Activated CD8-positive, alpha-beta memory T cell treated with anti-CD3 and anti-CD28 coated beads for 4 hours (primary cell): ENCODE measurements at places on chromosomes 4 and X.

DNA sequence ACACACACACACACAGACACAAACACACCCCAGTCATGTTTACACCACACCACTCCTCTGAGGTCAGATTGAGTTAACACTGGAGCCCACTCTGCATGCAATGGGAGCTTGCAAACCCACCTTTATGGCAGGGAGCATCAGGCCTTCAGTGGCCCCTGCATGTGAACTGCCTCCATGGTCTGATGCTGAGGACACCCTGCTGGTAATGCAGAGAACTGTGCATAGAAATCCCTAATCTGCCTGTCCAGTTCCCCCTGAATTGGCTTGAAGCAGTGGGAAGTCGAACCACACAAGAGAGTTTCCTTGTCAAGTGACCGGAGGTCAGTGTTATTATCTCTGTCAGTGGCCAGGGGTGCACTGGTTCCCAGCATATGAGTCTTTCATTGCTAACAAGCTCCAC is 59.8 kb downstream of the ANOS1 start:
- no peak for DNase-seq

- no peak for DNase-seq
These were observed 43.3 kb downstream of the SHROOM4 start for GRCh38 chrX:50770702-50771101.

DNA sequence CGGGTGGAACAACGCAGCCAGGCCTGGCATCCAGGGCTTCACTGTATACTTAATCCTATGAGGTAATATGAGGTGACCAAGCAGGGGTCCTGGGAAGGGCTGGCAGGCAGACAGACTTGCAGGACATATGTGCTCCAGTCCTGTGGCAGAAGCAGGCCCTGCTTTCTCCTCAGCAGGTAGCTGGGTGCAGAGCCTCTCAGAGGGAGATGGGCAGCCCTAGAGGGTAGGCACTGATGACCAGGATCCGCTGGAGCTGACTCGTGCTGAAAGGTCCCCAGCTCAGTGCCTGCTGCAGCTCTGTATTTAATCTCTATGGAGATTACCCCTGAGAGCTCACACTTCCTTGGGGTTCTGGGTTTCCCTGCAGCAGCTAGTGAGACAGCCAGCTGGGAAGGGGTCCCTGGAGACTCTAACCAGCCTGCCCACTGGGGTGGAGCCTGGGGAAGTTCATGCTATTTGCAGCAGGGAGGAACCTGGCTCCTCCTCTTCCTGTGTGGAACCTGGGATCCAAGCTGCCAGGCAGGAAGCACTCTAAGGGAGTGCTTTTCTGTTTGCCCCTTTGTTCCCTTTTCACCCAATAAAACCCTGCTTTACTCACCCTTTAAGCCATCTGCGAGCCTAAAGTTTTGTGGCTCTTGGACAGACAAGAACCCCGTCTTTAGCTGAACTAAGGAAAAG is 339.2 kb downstream of the DCAF12L2 start:
- DNase-seq, result no peak

- no peak for DNase-seq
These were observed 42.0 kb downstream of the MAP7D3 start for GRCh38 chrX:136209016-136209738.

GRCh38 chr4:102759831-102760644 is 730 bp downstream of the MANBA start:
- DNase-seq, result no peak

- no peak for DNase-seq
These were observed 2.9 kb upstream of the LONRF3 start for GRCh38 chrX:118971552-118971951.

DNA sequence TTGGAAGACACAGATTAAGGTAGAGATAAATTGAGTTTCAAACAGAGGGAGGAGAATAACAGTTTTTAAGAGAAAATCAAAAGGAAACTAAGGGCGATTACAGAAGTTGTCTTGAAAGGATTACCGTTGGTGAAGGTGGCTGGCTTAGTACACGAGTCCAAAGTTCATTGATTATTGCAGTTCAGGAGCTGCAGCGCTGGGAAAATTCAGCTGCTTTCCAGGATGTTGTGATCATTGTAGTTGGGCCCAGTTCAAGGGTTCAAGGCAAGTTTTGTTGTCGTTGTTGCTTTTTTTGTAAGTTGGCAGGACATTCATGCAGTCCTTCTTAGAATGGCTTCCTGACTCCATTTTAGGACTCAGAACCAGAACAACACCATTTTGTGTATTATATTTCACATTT is 461.7 kb downstream of the RAPGEF2 start:
- DNase-seq, result no peak

- DNase-seq, result no peak
These were observed 7.3 kb upstream of the MXD4 start for GRCh38 chr4:2269206-2269531.

DNA sequence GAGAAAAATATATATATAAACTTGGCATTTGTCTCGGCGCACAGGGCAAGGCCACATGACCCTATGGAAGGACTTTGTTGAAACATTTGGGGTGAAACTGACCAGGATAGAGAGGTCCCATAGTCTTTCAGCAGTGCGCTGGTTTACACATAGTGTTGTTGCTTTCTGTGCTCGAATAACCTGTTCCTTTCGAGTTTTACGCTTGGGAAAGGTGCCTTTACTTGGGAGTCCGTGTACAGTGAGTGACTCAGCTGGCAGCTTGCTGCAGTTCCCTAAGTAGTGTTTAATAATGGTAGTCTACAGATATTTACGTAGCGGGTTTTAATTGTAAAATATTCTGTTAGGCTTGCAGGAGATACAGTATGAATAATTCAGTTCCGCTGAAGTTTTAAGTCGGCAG is 578 bp downstream of the APOOL start:
- DNase-seq, result no peak

GRCh38 chr4:43990551-43990950 is 458.1 kb downstream of the KCTD8 start:
- DNase-seq, result no peak

- DNase-seq, result no peak
These were observed 173.3 kb upstream of the S100G start for GRCh38 chrX:16476692-16477091.

DNA sequence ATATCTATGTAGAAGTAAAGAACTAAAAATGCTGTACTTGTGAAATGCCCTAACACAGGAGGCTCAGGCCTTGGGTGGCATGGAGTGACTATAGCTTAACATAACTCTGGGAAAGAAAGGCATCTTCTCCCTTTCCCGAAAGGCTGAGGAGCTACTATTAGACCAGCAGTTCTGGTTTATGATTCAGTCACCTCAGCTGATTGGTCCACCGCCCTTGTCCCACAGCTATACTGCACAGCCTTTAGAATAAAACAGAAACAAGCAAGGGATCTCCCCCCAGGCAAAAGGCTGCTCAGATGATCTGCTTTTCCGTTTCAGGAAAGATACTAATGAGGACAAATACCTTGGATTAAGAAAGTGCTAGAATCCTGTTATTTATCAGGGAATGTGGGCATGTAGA is 171.3 kb downstream of the SNCA start:
- DNase-seq, result no peak

GRCh38 chrX:45142185-45142584 is 58.5 kb downstream of the DIPK2B start:
- no peak for DNase-seq

- DNase-seq, result no peak
These were observed 37.6 kb downstream of the UBQLN2 start for GRCh38 chrX:56600987-56601386.

- no peak for DNase-seq
These were observed 9.2 kb upstream of the TREX2 start for GRCh38 chrX:153454901-153455550.

GRCh38 chr4:53974561-53974960 is 89.8 kb downstream of the CHIC2 start:
- DNase-seq, result no peak

DNA sequence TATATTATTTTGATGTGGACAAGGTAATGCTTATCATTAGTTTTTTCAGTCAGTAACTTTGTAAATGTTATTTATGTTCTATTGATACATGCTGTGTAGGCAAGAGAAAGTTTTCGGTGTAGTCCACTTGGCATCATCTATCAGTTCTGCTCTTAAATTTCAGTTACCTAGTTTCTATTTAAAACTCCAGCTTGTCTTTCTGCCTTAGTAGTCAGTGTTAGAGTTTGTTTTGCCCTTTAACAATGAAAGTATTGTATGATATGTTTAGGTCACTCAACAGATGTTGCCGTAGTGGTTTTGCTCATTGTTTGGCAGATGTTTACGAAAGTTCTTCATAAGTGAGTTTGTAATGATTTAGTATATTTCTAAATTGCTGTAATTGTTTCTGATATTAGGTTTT is 34.9 kb upstream of the FHDC1 start:
- DNase-seq, result no peak

DNA sequence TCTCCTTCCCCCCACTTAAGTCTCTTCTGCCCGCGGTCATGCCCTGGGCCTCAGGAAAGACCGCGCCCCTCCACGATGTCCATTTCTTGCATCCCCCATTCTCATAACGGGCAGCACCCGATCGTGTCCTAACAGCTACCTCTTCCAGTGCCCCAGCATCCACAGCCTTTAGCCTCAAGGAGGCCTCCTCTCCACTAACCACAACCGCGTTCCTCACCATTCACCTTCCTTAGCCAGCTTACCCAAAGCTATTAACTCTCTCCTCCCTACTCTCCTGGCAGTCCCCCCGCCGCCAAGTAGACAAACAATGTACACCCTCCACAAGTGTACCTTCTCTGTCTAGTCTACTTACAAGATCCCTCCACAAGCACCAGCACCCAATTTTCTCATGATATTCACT is 58.6 kb upstream of the PAGE5 start:
- DNase-seq, result no peak

DNA sequence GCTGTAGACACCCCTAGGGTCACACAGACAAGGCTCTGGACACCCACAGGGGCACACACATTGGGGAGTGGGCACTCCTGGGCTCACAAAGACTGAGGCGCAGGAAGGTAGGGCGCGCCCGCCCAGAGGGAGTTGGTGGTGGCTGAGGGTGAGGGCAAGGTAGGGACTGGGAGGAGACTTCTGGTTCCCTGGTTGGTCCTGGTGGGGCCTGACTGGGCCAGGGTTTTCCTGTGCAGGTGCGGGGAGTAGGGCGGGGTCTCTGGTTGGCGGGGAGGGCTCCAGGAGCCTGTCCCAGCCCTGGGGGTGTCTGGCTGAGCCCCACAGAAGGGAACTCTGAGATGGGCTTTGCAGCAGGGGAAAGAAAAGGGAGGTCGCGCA is 6.7 kb upstream of the WAS start:
- no peak for DNase-seq

DNA sequence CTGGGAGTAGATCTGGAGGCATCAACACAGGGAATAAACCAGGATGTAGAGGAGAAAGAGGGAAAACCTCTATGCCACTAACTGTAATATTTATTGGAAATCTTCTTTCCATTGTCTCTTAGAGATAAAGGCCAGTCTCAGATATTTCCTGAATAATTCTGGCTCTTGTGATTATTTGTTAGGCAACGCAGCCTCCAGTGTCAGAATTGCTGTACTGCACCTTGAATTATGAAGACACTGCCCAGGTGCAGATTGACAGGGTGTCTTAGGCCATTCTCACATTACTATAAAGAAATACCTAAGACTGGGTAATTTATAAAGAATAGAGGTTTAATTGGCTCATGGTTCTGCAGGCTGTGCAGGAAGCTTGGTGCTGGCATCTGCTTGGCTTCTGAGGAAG is 100.7 kb upstream of the ZDHHC15 start:
- DNase-seq, result no peak

DNA sequence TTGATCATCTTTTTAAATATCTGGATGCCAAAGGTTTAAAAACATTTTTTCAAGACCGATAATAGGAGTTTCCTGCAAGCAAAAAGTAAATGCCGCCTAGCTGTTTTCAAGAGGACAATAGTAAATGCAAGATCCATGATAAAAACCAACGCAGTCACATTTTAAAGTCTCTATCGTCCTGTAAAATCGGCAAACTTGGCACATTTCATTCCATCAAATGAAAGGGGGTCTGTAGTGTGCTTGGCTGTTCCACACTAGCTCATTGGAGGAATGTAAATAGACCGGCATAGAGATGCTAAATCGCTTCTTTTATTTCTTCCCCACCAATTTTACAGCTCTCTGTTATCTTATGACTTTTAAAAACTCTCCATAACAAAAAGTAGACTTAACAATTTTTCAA is 202.2 kb downstream of the NLGN4X start:
- no peak for DNase-seq

GRCh38 chr4:32003548-32003947 is 1283.4 kb downstream of the PCDH7 start:
- DNase-seq, result no peak

- DNase-seq, result no peak
These were observed 94.7 kb downstream of the EDA2R start for GRCh38 chrX:66544181-66544580.

GRCh38 chrX:126551725-126552312 is 795 bp downstream of the DCAF12L1 start:
- no peak for DNase-seq

GRCh38 chr4:162874748-162875147 is 291.9 kb downstream of the NAF1 start:
- DNase-seq, result no peak

- no peak for DNase-seq
These were observed 815.4 kb upstream of the PCDH10 start for GRCh38 chr4:132333724-132334047.

DNA sequence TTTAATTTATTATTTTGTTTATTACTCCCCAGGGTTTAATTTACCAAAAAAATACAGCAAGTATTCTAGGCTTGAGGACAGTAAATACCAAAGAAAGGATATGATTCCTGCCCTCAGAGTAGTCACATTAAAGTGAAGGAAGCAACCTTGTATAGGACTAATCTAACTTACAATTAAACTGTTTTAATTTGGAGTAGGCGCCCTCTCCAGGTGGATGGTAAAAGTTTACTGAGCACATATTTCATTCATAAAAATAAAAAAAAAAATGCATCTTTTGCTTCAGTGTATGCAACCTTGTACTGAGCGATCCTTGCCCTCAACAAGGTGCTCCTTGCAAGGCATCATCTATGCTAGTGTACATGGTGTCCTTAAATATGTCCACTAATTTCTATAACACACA is 72.0 kb upstream of the MAGEB16 start:
- no peak for DNase-seq

GRCh38 chr4:78737035-78737434 is 39.1 kb upstream of the BMP2K start:
- no peak for DNase-seq

- no peak for DNase-seq
These were observed 306.5 kb upstream of the LDB2 start for GRCh38 chr4:17204908-17205307.

DNA sequence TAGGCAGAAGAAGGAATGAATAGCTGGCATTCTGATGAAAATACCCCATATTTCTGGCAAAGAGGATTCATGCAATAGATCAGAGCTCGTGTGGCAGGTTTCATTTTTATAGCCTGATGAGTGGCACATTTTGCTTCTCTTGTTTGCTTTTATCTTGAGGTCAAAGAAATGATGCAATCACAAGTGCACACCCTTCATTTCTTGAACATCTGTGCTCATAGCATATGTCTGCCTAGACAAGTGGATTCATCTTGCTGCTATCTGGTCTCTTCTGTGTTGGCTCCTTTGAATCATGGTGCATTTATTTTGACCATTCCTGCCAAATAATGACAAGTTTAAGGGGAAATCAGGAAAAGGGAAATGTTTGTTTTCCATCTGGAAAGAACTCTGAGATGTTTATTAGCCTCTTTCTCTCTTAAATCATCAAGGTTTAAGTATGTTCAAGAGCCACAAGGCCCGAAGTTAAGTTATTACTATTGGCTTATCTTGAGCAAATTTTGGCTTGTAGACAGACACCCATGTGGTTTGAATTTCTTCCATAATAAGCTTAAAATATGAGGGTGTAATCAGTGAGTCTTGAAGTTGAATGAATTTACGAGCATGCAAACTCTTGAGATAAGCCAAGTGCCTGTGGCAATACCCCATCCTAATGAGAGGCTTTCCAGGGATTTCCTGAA is 59.3 kb upstream of the HS3ST1 start:
- no peak for DNase-seq
